ENCODE measurements at places on chromosomes 2 and 18. TPM values are rescaled to one million over a fixed set of nuclear protein-coding genes. Genes with fewer than 3 reads are reported as not detected.
A peak's percentile ranks its signal among the peaks of the same experiment; 100 is the strongest.

Gene SLC9A4
- polyA plus RNA-seq: not detected

Gene TSGA10
- 1.3 TPM for polyA plus RNA-seq

GRCh38 chr18:75204269-75204731 is 4.6 kb downstream of the PTGR3 start:
- DNase-seq: no peak

GRCh38 chr18:33928231-33928630 is 296.5 kb downstream of the NOL4 start:
- peak; percentile 3 for DNase-seq
